ENCODE measurements at places on chromosomes 11 and 22. TPM values are rescaled to one million over a fixed set of nuclear protein-coding genes. Genes with fewer than 3 reads are reported as not detected.

Gene OR8G1
- not detected for total RNA-seq

Gene TUBA8
- total RNA-seq, result 2.4 TPM

Gene MUC2
- not detected for total RNA-seq

Gene SMCO4
- 4.6 TPM for total RNA-seq

Gene UCP3
- total RNA-seq, result 5.7 TPM

Gene OR10D3
- total RNA-seq, result not detected

Gene CCDC89
- total RNA-seq, result not detected

DNA sequence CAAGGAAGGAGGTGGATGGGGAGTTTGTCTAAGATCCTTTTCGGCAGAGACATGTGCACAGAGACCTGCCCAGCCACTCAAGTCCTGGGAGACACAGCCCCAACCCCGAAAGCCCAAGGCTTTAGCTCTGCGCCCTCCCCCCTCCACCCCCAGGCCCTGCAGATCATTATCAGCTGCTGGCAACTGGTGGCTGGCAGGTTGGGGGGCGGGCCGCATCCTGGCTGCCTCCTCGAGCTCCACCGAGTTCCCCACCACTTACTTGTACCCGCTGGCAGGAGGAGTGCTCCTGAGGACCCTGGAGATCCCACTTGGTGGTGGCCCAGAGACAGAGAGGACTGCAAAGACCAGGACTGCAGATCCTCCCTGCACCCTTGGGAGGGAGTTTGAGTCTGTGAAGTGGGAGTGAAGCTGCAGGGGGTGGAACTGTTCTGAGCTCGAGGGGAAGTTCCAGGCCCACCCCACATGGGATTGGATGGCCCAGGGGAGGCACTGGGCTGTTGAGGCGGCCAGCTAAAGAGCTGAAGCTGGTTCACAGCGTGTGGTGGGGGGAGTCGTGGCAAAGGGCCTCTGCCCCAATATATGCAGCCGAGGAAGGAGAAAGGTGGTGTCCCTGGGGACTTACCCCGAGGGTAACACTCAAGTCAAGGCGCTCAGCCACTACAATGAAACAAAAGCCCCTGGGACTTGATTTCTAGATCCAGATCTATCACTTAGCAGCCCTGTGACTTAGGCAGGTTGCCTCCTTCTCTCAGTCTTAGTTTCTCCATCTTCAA, 19.9 kb upstream of the CCDC86 start:
- H3K36me3 ChIP-seq, result no peaks in the 10 kb centered on the region
- peaks cover 6% of the 10 kb centered on the region for H3K27me3 ChIP-seq
- no peak for DNase-seq
- no peak overlapping the region for H3K4me3 ChIP-seq

GRCh38 chr11:8709002-8709672, 26.5 kb downstream of the RPL27A start:
- H3K27me3 ChIP-seq, result no peaks in the 10 kb centered on the region
- no peak for DNase-seq
- H3K27ac ChIP-seq, result no peak overlapping the region
- H3K4me3 ChIP-seq, result no peak overlapping the region
- no peaks in the 10 kb centered on the region for H3K4me1 ChIP-seq

DNA sequence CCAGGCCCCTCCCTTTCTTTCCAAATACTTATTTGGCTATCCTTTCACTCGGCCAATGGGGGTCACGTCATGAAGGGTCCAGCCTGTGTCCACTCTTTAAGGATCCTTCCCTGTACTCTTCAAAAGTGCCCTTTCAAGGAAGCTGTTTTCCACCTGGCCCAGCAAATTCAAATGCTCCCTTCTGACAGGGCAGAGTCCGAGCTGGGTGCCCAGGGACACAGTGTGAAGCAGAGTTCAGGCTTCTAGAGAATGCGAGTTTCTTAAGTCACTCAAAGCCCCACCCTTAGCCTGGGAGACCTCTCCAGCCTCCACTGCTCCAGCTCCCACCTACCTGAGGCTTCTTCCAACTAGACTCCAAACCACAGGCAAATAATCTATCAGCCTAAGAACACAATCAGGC, 5.5 kb upstream of the APOA1 start:
- H3K27ac ChIP-seq, result no peak overlapping the region
- no peak overlapping the region for H3K4me3 ChIP-seq

- peaks cover 71% of the 10 kb centered on the region for H3K4me1 ChIP-seq
- H3K27ac ChIP-seq, result peak overlapping the region; percentile 95
- H3K4me3 ChIP-seq, result no peak overlapping the region
- H3K27me3 ChIP-seq, result no peaks in the 10 kb centered on the region
- no peak for DNase-seq
- peaks cover 19% of the 10 kb centered on the region for H3K36me3 ChIP-seq
Observed at GRCh38 chr22:45319324-45319685, 9.6 kb downstream of the FAM118A start.

- no peak overlapping the region for H3K27ac ChIP-seq
- no peak overlapping the region for H3K4me3 ChIP-seq
- H3K4me1 ChIP-seq, result peaks cover 21% of the 10 kb centered on the region
- peaks cover 63% of the 10 kb centered on the region for H3K27me3 ChIP-seq
- H3K36me3 ChIP-seq, result no peaks in the 10 kb centered on the region
Observed at GRCh38 chr22:37331856-37332536, 49.7 kb downstream of the CYTH4 start.

GRCh38 chr11:68835749-68836148, 6.0 kb downstream of the CPT1A start:
- DNase-seq, result no peak
- H3K36me3 ChIP-seq, result peaks cover 4% of the 10 kb centered on the region
- H3K27me3 ChIP-seq, result no peaks in the 10 kb centered on the region
- peaks cover 33% of the 10 kb centered on the region for H3K4me1 ChIP-seq

- no peaks in the 10 kb centered on the region for H3K36me3 ChIP-seq
- H3K4me3 ChIP-seq, result no peak overlapping the region
- no peak for DNase-seq
- H3K27ac ChIP-seq, result no peak overlapping the region
- H3K4me1 ChIP-seq, result no peaks in the 10 kb centered on the region
Observed at GRCh38 chr11:119908573-119908904, 179.5 kb upstream of the NECTIN1 start.

DNA sequence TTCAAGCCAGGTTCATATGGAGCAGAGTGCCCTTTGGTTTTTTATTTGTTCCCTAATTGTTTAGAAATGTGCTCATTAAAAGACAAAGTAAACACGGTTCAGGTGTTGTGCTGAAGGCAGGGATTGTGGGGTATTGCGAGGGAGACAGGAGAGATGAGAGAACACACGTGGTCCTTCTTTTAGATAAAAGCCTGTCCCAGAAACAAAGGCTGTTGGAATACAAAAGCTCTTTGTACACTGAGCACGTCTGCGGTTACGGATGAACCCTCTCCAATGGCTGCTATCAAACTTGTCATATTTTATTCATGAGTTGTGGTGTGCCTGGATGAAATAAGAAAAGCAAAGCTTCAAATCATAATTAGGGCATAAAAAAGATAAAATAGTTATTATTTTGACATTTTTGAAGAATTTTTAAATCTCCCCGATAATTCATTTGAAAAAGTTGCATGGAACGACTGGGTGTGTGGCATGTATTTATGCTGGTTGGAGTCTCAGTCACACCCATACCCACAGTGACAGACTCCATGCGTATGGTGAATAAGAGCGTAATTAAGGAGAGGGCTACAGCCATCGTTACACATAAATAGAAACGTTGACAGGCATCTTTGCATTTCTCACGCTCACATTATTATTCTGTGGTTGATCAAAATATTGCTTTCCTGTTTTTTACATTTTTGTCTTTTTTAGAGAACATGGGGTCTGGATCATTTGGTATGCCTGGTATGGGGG, 92.9 kb downstream of the NELL1 start:
- H3K27ac ChIP-seq, result no peak overlapping the region
- no peaks in the 10 kb centered on the region for H3K27me3 ChIP-seq
- H3K4me1 ChIP-seq, result no peaks in the 10 kb centered on the region
- DNase-seq, result no peak
- H3K4me3 ChIP-seq, result no peak overlapping the region
- no peaks in the 10 kb centered on the region for H3K36me3 ChIP-seq

GRCh38 chr11:12459865-12460444, 82.6 kb downstream of the PARVA start:
- H3K36me3 ChIP-seq, result no peaks in the 10 kb centered on the region
- no peak overlapping the region for H3K27ac ChIP-seq
- H3K4me3 ChIP-seq, result no peak overlapping the region
- no peak for DNase-seq

DNA sequence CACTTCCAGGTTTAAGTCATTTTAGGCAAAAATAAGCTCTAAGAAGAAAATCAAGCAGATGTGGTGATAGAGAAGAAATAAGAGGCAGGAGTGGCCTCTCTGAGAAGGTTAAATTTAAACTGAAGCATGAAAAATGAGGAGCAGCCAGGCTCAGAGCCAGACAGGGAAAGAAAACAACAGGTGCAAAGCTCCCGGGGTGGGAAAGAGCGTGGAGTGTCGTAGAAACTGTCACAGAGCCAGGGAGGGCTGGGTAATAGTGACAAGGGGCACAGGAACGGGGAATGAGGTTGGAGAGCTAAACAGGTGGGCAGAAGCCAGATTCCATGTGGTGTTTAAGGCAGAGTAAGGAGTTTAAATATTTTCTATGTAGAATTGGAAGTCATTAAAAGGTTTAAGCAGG, 132.1 kb upstream of the BLID start:
- H3K27me3 ChIP-seq, result no peaks in the 10 kb centered on the region
- H3K4me3 ChIP-seq, result no peak overlapping the region
- H3K27ac ChIP-seq, result no peak overlapping the region
- H3K36me3 ChIP-seq, result no peaks in the 10 kb centered on the region
- no peak for DNase-seq
- no peaks in the 10 kb centered on the region for H3K4me1 ChIP-seq

DNA sequence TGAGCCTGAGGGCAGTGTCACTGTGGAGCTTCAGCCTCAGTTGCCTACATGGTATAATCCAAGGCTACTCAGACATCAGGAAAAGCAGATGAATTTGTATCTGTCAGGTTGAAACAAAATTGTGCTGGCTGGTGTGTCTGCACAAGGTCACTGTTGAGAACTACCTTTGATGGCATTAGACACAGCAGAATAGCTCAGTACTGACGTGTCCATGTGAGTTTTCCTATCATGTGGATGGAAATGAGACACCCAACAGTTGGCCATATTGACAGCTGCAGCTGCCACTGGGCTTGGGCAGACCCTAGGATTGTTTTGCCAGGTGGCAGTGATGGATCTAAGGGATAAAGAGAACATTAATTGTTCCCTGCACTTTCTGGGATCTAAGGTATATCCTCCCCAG, 15.8 kb downstream of the CCDC134 start:
- H3K36me3 ChIP-seq, result peaks cover 41% of the 10 kb centered on the region
- H3K4me3 ChIP-seq, result no peak overlapping the region
- no peak for DNase-seq
- no peaks in the 10 kb centered on the region for H3K4me1 ChIP-seq

DNA sequence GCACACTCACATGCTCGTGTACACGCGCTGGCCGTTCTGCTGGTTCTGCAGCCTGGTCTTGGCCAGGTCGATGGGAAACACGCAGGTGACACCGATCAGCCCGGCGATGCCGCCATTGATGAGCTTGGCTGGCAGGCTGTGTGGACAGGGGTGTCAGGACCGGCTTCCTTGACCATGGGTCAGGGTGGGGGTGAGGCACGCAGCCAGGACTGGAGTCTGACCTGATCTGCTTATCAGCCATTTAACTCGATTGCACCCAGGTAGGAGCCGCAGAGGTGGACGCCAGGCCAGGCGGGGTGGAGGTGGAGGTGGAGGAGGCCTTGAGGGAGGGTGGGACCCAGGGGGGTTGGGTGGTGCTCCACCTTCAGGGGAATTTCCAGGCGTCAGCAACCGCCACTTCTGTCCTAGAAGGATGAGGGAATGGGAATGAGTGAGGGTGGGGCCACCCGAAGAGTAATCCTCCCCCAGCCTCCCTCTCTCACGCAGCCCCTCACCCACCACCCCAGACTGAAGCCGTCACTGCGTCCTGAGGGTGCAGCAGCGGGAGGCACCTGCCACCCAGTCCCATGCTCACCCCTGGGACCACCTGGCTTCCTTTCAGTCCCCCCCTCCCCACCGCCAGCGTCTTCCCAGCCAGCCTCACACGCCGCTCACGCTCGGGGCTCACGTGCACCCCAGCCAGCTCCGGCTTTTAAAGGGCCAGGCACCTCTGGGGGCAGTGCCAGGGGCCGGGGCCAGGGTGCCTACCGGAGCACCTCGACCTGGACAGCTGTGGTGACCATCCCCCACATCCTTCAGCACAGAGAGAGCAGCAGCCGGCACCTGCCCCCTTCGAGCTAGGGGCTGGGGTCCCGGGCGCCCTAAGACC, 3.1 kb downstream of the SLC25A22 start:
- no peaks in the 10 kb centered on the region for H3K27me3 ChIP-seq
- peak overlapping the region; percentile 58 for H3K4me3 ChIP-seq
- DNase-seq, result no peak
- H3K36me3 ChIP-seq, result peaks cover 21% of the 10 kb centered on the region
- H3K27ac ChIP-seq, result no peak overlapping the region

- H3K27ac ChIP-seq, result peak overlapping the region; percentile 9
- H3K27me3 ChIP-seq, result no peaks in the 10 kb centered on the region
- H3K36me3 ChIP-seq, result peaks cover 11% of the 10 kb centered on the region
- no peak overlapping the region for H3K4me3 ChIP-seq
Observed at GRCh38 chr11:117058761-117059261, 39.4 kb downstream of the SIK3 start.

GRCh38 chr11:86688398-86689179, 16.2 kb upstream of the ME3 start:
- DNase-seq, result no peak
- H3K4me3 ChIP-seq, result no peak overlapping the region
- H3K27me3 ChIP-seq, result no peaks in the 10 kb centered on the region
- H3K4me1 ChIP-seq, result no peaks in the 10 kb centered on the region

DNA sequence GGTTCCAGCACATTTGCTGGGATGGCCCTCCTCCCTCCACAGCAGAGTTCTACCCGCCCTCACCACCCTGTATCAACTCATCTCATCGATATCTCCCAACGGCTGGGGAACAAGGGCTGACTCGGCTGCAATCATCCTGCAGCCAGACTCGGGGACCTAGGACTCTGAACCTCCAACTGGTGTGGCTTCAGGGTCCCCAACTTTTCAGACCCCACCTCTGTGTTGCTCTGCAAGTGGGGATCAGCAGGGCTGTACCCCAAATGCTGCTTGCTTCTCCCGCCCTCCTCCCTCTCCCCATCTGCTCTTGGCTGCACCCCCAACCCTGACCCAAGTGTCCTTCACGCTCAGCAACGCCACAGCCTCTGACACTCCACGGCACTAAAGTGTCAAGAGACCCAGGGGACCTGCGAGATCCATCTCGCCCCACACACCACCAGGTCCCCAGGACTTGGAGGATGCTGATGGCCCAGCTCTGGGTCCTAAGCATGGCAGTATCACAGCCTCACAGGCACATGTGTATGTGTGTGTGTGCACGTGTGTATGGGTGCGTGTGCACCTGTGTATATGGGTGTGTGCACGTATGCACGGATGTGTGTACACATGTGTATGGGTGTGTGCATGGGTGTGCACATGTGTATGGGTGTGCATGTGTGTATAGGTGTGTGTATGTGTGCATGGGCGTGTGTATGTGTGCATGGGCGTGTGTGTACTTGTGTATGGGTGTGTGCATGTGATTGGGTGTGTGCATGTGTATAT, 26.4 kb downstream of the KCNQ1 start:
- no peaks in the 10 kb centered on the region for H3K27me3 ChIP-seq
- H3K36me3 ChIP-seq, result peaks cover 2% of the 10 kb centered on the region
- H3K27ac ChIP-seq, result no peak overlapping the region
- no peak overlapping the region for H3K4me3 ChIP-seq
- DNase-seq, result no peak

All from activated B cell treated with CpG ODN at 0.5 μM for 24 hours (primary cell).